NCI-H69 (cell line): ENCODE measurements at places on chromosomes 16 and 17.

GRCh38 chr17:81306491-81306890 lies 11.4 kb upstream of the SLC38A10 start:
- no peak for DNase-seq

- no peak for DNase-seq
These were observed 18.2 kb upstream of the ABR start for GRCh38 chr17:1197781-1198490.

DNA sequence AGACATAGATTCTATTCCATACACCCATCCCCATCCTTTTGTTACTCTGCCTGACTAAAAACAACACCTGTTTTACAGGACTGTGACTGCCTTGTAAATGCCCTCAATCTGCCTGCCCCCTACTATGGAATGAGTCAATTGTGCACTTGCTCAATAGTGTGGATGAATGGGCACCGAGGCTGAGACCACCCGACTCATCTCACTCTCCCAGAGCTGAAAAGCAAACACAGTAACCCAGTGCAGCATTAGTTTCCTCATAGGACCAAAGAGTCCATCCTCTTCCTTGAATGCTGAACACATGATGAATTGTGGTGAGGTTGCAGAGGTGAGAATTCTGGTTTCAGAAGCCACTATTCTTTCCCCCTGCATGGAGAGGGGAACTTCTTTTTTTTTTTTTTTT lies 233.7 kb downstream of the ZFHX3 start:
- DNase-seq = no peak

- DNase-seq = no peak
These were observed 7.3 kb upstream of the GAS7 start for GRCh38 chr17:10205549-10206185.

DNA sequence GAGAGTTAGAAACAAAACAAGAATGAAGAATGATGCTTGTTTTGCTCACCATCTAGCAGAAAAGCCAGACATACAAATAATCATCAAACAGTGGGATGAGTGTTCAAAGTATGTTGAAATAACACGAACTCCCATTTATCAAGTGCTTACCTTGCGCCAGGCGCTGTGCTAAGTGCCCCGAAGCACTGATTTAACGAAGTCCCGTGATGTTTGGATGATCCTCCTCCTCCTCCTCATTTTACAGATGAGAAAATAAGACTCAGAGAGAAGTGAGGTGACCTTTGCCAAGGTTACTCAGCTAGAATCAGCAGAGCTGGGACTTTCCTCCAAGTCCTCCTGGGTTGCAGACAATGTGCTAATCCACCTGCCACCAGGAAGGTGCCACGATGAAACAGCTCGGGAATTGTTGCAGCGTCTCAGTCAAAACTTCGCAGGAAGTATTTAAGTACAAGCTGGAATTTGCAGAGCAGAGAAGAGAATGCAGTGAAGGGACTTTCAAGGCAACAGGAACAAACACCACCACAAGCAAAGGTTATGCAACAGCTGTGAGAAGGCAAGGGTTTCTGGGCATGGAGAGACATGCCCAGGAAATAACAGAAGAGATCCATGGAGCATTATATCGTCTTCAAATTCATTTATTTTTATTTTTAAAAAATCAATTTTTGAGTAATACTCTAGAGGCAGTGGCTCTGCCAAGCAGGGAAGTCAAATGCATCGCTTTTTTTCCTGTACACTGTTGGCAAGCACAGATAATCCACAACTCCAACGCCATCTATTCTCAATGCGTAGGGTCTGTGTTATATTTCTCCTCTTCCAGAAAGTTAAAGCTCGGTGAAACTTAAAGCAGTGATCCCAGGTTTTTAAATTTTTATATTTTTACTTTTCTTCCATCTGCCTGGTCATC lies 11.1 kb downstream of the PRCD start:
- DNase-seq = peak; percentile 74

- peak; percentile 64 for DNase-seq
These were observed 604.0 kb upstream of the SALL1 start for GRCh38 chr16:51755039-51755501.

DNA sequence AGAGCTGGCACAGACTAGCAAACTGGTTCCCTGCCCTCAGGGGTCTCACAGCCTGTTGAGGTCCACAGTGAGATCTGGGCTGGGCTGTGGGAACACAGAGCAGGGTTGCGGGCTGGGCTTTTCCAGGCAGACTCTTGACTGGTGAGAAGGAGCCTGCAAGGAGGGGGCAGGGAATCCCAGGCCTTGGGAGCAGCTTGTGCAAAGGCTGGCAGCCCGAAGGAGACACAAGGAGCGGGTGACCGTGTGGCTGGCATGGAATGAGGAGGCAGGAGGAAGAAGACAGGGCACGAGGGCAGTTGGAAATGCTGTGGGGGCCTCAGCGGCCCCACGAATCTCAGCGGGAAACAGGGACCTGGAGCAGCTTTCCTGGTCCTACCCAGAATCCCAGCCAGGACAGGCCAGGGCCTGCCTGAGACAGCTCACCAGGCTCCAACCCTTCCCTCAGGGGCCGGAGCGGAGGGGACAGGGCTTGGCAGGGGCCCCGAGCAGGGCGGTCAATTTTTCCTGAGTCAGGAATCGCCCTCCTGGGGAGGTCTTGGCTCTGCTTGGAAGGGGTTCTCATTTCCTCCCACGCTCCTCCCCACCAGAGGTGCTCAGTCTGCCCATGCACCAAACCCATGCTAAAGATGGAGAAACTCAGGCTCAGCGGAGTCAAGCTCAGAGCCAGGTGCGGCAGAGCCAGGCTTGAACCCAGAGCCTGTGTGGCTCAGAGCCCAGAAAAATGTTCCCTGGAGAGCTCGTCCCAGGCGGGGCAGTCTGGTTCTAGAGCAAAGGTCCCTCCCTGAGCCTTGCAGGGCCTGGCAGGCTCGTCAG lies 9.2 kb upstream of the SNN start:
- DNase-seq = peak; percentile 63

DNA sequence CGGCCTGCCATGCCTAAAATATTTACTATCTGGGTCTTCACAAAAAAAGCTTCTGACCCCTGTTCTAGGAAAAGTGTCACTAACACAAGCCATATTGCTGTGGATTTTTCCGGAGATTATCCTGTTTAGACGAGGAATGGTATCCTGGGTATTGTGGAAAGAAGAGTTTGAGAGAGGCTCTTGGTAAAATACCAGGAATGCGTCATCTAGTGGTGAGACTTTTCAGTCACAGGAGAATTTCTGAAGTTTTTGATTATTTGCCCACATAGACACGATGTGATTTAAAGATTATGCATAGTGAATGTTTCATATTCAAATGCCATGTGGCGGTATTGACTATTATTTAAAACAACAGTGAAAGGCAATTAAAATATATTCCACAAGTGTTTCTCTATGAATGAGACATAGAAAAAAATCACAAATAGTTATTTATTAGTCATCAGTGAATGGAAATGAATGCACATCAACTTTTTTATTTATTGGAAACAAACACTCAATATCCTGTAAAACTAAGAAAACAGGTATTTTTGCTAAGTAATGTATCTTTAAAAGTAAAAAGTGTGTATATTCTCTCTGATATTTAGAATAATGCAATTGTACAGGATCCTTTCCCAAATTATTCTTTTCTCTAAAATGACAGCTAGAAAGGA lies 7.8 kb downstream of the KRT28 start:
- peak; percentile 34 for DNase-seq

- DNase-seq = no peak
These were observed 62.2 kb downstream of the IQCK start for GRCh38 chr16:19780321-19780720.

GRCh38 chr17:58344791-58345157 lies 7.2 kb downstream of the SUPT4H1 start:
- DNase-seq = no peak

DNA sequence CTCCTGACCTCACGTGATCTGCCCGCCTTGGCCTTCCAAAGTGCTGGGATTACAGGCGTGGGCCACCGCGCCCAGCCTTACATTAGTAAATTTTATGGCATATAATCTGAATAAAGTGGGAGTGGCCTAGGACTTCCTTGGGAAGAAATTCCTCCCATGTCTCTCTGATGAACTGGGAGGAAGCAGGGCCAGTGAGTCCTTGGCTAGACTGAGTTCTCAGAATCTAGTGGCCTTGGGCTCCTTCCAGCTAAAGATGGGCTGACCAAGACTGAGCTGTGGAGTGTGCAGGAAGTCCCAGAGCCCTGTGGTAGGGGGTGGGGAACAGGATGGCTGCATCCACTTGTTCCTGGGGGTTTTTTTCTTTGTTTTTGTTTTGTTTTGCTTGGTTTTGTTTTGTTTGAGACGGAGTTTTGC lies 10.0 kb upstream of the NAGLU start:
- no peak for DNase-seq

DNA sequence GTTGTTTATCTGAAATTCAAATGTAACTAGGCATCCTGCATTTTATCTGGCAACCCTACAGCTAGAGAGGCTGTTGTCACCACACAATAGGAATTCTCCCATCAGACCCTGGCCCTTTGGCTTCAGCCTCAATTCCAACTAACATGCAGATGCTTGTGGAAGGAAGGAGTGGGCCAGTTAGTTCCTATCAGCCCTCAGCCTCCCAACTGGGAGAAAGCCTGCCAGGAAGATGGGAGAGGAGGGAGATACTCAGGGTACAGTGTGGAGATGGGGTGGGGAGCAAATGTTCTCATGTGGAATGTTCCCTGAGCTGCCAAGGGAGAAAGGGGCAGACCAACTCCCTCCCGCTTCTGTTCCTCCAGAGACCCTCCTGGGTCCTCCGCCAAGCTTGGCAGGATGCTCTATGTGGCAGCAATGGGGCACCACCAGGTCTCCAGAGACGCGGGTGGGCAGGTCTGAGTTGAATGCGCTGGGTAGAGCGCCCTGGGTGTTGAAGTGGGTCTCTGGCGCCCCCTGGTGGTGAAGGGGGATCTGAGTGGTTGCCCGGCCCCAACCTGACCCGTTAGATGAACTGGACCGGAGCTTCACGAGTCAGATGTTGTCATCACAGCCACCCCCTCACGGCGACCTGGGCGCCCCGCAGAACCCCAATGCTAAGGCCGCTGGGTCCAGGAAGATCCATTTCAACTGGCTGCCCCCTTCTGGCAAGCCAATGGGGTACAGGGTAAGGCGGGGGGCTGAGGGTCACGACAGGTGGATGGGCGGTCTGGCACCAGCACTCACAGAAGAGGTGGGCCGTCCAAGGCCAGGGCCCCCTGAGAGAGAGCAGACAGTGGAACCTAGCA lies 15.2 kb downstream of the GALK1 start:
- peak; percentile 85 for DNase-seq

DNA sequence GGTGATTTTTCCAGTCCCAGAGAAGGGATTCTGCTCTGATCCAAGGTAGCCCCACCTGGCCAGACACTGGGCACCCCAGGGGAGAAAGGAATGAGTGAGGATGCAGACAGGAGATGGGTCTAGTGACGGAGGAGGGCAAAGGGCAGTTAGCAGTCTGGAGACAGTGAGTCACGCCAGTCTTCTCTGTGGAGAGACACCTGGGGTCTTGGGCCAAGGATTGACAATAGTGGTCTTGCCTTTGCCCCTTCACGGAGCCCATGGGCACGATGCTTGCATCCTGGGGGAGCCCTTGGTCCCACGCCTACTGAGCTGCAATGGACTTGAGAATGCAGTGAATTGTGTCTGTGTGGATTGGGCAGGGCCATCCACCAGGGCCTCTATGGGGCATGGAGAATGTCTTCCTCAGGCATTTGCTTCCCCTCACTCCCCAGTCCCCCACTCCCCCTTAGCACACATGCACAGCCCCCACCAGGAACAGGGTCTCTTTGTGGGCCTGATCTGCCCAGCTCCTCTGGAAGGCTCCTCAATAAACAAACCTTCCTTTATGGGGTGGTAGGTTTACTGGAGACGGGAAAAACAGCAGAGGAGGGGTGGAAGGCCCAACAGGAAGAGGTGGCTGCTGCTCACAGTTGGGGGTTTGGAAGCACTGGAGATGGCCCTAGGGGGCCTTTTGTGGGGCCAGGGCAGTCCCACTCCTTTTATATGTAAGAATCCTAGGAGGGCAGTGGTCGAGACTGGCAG lies 1.4 kb downstream of the CHAD start:
- peak; percentile 37 for DNase-seq

DNA sequence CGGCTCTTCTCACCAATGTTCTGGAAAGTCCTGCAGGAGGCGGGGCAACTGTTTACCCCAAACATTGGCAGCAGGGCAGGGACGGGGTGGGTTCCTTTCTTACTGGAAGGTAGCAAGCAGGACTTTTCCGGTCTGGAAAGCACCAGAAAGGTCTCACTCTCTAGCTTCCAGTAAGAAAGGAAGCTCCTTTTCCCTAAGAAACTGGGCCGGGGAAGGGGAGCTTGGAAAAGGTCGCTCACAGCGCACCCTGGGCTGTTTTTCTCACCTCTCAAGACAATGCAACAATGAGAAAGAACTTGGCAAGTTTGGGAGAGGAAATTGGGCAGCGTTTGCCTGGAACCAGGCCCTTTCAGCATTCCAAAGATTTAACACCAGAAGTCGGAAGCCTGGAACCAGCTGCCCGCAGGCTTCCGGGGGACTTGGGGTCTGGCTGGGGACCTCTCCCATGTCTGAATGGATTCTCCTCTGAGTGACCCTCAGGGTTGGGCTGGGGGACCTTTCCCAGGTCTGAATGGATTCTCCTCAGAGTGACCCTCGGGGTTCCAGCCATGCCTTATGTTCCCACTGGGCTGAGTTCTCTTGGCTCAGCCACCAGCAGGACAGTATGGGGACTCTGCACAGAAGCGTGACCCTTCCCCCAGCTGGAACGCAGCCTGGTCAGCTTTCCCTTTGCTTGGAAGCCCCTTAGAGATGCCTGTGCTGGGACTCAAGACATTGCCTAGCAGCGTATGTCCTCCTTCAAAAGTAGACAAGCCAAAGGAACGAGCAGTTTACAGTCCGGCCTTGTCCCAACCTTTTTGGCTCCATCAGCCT lies 166.5 kb upstream of the PLCG2 start:
- DNase-seq = no peak

DNA sequence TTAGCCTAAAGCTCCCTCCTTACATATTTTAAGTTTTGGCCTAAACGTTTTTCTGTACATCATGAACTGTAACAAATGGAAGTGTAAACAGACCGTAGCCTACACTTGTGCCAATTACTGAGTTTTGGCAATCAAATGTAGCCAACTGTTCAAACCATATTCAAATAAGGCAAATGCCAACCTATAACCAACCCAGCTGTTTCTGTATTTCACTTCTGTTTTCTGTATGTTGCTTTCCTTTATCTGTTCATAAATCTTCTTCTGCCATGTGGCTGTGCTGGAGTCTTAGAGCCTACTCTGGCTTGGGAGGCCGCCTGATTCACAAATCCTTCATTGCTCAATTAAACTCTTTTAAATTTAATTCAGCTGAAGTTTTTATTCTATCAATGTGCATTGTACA lies 6.9 kb upstream of the C16orf78 start:
- peak; percentile 44 for DNase-seq

DNA sequence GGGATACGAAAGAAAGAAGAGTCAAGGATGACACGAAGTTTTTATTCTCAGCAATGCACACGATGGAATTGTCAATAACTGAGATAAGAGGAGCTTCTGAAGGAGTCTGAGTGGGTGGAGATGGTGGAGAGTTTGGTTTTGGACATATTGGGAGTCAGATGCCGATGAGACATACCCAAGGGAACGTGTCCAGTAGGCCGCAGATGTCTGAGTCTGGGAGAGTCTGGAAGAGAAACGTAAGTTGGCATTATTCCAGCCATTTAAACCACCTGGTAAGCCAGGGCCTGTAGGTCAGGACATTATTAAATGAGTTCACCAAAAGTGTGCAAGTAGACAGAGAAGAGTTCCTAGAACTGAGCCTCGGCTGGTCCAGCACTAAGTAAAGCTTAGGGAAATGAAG lies 478.3 kb upstream of the CDH5 start:
- no peak for DNase-seq
